NB4 (cell line): ENCODE measurements at places on chromosomes 2 and 18.

DNA sequence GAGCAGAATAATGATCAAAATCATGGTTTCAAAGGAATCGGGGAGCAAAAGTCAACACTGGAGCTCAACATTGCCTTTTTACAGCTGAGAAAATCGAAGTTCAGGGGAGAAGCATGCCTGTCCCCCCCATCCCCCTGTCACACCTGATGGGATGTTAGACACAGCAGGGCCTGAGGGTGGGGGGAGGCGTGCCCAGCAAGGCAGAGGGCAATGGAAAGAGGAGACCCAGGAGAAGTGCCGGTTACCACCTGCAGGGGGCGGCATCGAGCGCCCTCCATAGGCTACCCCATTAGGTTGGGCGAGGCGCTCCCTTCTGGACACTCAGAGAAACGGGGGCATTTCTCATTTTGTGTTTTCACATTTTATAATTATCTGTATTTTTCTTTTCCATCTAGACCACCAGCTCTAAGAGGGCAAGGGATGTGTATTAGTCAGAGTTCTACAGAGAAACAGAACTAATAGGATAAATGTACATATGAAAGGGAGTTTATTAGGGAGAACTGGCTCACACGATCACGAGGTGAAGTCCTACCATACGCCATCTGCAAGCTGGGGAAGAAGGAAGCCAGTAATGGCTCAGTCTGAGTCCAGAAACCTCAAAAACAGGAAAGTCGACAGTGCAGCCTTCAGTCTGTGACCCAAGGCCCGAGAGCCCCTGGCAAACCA is 271.3 kb downstream of the LRATD1 start:
- peak; percentile 77 for DNase-seq

DNA sequence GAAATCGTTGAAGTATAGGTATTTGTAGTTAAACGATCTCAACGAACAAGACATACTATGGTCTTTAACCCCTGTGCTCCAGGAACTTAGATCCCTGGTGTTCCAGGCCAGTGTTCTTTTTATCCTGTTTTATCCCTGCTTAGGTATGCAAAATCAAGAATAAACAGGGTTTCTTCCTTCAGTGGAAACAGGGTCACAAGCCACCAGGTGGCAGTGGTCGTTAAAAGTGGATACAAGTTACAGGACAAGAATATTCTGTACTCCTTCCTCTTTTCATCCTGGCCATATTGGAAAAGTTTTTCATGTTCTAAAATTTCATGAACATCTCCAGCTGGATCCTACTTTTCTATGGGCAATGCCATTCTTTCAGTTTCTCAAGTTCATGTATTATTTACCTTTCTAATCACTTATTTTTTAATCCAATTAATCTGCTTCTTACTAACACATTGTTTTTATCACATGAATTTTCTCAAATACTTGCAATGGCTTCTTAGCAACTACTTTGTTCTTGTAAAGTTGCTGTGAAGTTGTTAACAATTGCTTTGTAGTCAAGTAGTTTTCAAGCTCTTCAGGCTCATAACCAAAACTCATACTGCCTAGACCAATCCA is 16.4 kb upstream of the HNMT start:
- peak; percentile 73 for DNase-seq

DNA sequence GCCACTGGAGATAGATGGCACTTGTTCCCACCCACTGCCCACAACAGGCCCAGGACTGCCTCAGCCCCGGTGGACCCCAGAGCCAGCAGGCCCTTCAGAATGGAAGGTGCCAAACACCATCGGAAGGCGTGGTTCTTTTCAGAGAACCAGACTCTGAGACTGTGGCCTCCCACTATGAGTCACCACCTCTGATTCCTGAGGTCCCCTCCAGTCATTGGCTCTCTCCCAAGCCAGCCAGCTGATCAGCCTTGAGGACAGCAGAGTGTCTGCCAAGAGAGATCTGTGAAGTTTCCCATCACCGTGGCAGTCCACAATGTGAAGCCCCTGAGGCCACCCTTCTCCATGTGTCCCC is 10.4 kb upstream of the MAP3K2 start:
- peak; percentile 82 for DNase-seq

GRCh38 chr2:33272001-33272400 is 204.4 kb upstream of the RASGRP3 start:
- no peak for DNase-seq

DNA sequence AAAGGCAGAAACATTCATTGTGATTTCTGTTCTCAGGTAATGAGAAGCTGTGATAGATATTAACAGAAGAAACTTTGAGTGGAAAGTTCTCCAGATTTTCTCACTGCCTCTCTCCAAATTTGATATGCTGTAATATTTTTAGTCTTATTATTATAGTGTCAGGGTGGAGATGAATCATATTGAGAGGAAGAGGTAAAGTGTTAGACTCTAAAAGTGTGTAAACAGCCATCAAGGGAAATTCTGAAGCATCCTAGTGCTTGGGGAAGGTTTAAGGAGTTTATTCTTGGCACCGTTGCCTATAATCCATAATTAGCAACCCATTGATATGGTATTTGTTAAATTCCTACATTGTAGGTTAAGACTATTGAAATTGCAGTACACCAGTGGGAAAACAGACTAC is 104.7 kb upstream of the NABP1 start:
- DNase-seq = no peak

GRCh38 chr2:1627628-1628381 is 116.5 kb downstream of the PXDN start:
- DNase-seq = no peak

DNA sequence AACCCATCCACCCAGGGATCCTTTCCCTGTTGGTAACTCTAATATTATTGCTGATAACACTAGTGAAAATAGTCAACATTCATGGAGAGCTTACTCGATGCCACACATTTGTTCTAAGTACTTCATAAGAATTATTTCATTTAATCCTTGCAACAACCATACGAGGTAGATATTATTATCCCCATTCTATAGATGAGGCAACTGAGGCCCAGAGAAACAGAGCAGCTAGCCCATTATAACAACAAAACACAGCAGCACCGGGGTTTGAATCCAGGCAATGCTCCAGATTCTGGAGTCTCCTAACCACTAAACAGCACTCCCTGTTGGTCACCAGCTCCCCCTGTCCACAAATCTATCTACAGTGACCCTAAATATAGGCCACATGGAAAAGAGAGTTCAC is 90.4 kb upstream of the PKDCC start:
- DNase-seq = no peak

GRCh38 chr2:201363857-201364560 is 6.9 kb upstream of the FLACC1 start:
- DNase-seq = peak; percentile 78

- no peak for DNase-seq
Measured at GRCh38 chr2:39942950-39943349, 163.9 kb upstream of the THUMPD2 start.

- no peak for DNase-seq
Measured at GRCh38 chr2:230202430-230203109, 17.2 kb downstream of the SP110 start.

GRCh38 chr18:34710458-34710914 is 388 bp downstream of the DTNA start:
- DNase-seq = peak; percentile 18

DNA sequence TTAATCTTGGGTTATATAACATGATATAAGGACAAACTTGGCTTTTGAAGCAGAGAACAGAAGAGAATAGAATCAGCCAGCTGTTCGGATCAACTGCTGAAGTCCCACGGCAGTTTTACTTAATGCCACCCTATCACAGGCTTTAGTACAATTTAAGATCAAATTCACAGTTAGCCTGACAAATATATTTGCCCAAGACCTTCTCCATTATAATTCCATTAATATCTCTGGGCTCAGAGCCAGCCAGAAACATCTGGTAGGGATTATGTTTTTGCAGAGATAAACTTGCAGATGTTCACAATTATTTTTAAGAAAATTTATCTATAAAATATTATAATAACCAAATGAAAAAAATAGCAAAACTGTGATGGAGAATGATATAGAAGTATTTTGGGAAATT is 381.4 kb downstream of the RAD51AP2 start:
- no peak for DNase-seq

- peak; percentile 82 for DNase-seq
Measured at GRCh38 chr2:23606968-23607367, 222.0 kb downstream of the KLHL29 start.

GRCh38 chr18:63257453-63257852 is 62.1 kb downstream of the BCL2 start:
- no peak for DNase-seq

DNA sequence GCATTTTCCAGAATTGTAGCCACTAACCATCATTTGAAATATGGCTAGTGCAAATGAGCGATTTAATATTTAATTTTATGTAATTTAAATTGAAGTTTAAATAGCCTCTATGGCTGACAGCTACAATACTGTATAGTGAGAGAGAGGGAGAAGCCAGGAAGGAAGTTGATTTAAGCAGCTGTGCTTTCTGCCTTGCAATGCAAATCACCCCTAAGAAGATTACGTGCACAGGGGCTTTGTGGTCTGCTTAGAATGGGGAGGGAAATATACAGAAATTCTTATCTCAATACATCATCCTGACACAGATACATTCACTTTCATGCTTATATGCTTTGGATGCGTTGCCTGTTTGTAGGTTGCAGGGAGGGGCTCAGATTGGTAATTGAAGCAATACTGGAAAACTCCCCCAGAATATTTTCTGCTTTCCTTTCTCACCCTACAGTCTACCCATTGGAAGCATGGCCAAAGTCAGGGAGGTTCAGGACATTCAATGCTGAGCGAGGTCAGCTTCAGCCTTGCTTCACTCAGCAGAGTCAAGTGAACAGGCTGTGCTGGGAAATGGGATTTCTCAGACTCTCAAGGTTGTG is 674.0 kb downstream of the CNTNAP5 start:
- no peak for DNase-seq

GRCh38 chr2:25810428-25810827 is 67.9 kb downstream of the ASXL2 start:
- no peak for DNase-seq
